SHP77 (cell line): ENCODE measurements at places on chromosomes 2 and 18.

GRCh38 chr18:79804130-79804787, 6.5 kb downstream of the KCNG2 start:
- DNase-seq, result no peak

GRCh38 chr2:32161296-32161695, 4.4 kb upstream of the SLC30A6 start:
- no peak for DNase-seq

DNA sequence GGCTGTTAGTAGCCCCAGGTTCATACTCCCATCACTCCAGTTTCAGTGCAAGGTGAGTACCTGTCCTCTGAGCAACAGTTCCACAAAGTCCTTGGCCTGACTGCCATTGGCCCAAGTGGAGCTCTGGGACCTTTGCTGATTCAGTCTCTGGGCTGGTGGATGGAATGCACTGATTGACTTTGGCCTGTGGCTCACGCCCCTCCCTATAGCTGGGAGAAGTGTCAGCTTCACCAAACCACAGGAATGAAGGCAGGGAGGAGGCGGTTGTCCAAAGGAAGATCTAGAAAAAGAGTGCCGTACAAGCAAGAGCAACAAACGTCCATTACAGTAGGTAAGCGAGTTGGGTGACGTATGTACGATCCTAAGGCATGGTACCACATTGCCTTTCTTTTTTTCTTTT, 34.0 kb downstream of the QPCT start:
- no peak for DNase-seq

DNA sequence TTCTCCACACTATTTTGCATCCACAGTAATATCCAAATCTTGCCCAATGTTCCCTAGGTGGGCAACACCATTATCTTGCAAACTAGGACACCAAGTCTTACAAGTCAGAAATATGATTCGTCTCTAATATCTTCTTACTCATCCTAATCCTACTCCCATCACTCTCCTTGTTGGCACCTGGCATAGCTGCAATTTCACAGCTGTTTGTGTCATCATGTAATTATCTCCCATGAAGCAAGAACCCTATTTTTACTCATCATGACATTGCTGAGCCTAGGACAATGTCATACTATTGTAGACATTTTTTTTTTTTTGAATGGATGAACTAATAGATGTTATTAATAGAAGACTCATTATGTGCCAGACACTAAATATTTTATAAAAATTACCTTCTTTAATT, 91.3 kb upstream of the CCDC141 start:
- DNase-seq, result no peak

- DNase-seq, result no peak
These were observed 757.7 kb downstream of the KCNJ3 start for GRCh38 chr2:155456222-155456621.

GRCh38 chr2:54556621-54557121, 100.5 kb downstream of the SPTBN1 start:
- DNase-seq, result no peak

GRCh38 chr2:71884303-71885042, 263.2 kb downstream of the CYP26B1 start:
- no peak for DNase-seq

GRCh38 chr2:150445398-150445797, 42.1 kb downstream of the RND3 start:
- DNase-seq, result no peak

DNA sequence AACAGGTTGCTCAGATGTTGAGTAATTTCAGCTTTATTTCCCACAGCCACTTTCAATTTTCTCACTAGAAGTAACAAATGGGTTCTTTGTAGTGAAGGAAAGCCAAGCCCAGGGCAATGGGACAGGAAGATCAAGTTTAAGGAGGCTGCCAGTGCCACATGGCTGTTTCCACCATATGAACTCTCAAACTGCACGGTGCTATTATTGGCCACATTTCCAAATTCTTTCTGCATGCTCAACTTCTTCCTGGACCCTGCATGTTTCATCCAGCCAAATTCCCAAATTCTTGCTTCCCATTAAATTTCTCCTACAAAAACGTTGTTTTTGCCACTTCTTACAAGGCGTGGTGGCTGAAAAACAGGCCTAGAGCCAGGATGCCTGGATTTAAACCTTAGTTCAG, 193.3 kb upstream of the SPHKAP start:
- DNase-seq, result no peak

DNA sequence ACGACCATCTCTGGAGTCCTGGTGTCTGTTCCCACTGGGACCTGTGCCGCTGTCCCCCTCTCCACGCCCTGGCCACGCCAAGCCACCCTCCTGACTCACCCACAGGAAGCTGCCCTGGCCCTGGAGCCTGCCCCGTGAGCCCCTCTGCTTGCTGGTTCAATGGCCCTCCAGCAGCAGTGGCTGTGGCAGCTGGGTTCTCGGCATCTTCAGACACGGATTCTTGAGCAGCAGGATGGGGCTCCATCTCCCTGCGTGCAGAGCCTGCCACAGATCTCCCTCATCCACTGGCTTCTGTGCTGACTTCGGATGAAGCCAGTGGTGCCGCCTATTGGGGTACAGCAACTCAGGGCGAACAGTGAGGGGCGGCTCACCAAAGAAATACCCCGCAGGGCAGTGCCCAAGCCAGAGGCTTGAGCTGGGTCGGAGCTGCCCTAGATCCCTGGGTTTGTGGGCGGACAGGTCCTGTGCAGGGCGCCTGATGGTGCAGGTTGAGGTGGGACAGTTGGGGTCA, 14.0 kb downstream of the CAPN10 start:
- DNase-seq, result no peak

- no peak for DNase-seq
These were observed 19.3 kb downstream of the GPR55 start for GRCh38 chr2:230905448-230906421.

GRCh38 chr2:162574615-162575452, 230.9 kb downstream of the GCA start:
- DNase-seq, result no peak

GRCh38 chr2:64260093-64260803, 116.0 kb upstream of the PELI1 start:
- DNase-seq, result no peak

GRCh38 chr2:64135421-64135820, 8.8 kb downstream of the PELI1 start:
- DNase-seq, result no peak

GRCh38 chr2:135965756-135966155, 19.7 kb downstream of the DARS1 start:
- DNase-seq, result no peak

GRCh38 chr2:24844023-24844685, 50.9 kb downstream of the CENPO start:
- no peak for DNase-seq

- no peak for DNase-seq
These were observed 30.9 kb upstream of the LRRTM1 start for GRCh38 chr2:80335411-80335810.

GRCh38 chr2:111118481-111118980, 2.2 kb upstream of the BCL2L11 start:
- DNase-seq, result no peak

DNA sequence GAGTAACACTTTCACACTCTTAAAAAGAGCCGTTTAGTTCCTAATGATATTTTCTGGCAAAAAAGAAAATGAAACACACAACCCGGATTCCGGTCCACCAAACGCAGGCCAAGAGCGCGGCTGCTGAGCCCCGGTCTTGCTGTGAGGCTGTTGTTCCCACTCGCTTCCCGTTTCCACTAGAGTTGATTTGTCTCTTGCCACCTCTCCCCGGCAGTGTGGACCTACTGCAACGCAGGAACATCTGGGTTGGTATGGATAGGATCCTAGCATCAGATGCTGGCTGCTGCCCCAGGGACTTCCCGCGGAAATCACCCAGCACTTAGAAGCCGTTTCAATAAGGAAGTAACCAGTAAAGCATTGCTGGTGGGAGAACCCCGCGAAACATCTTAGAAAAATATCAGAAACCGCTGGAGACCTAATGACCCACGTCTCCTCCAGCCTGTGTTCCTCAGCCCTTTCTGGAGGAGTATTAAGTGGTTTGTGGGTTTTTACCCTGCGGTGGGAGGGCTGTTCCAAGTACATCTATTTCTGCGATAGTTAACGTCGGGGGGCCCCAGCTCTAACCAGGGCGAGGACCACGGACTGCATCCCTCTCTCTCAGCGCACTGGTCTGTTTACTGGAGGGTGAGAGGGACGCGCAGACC, 939 bp downstream of the DOCK10 start:
- no peak for DNase-seq

GRCh38 chr2:156221703-156222102, 110.8 kb downstream of the NR4A2 start:
- no peak for DNase-seq

- DNase-seq, result no peak
These were observed 820 bp downstream of the MTCL1 start for GRCh38 chr18:8705961-8706790.

GRCh38 chr2:148716378-148716920, 71.9 kb downstream of the EPC2 start:
- DNase-seq, result no peak

DNA sequence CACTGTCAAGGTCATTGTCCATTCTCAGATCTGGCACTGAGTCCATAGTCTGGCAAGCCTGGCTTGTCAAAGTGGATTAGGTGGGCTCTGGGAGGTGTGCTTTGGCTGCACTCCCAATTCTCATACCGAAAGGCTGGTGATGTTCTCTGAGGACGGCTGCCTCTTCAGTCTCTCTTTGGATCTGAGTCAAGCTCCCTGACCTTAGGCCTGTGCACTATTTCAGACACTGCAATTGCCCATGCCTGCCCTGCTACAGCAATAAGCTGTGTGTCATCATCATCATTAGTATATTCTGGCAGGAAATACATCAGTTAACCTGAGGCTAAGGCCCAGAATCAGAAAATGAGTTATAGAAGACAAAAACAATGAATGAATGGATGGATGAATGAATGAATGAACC, 1.6 kb upstream of the SLC5A7 start:
- no peak for DNase-seq

- peak; percentile 58 for DNase-seq
These were observed 62.9 kb downstream of the POMC start for GRCh38 chr2:25105336-25106085.
